ENCODE measurements at places on chromosomes 4 and X.

DNA sequence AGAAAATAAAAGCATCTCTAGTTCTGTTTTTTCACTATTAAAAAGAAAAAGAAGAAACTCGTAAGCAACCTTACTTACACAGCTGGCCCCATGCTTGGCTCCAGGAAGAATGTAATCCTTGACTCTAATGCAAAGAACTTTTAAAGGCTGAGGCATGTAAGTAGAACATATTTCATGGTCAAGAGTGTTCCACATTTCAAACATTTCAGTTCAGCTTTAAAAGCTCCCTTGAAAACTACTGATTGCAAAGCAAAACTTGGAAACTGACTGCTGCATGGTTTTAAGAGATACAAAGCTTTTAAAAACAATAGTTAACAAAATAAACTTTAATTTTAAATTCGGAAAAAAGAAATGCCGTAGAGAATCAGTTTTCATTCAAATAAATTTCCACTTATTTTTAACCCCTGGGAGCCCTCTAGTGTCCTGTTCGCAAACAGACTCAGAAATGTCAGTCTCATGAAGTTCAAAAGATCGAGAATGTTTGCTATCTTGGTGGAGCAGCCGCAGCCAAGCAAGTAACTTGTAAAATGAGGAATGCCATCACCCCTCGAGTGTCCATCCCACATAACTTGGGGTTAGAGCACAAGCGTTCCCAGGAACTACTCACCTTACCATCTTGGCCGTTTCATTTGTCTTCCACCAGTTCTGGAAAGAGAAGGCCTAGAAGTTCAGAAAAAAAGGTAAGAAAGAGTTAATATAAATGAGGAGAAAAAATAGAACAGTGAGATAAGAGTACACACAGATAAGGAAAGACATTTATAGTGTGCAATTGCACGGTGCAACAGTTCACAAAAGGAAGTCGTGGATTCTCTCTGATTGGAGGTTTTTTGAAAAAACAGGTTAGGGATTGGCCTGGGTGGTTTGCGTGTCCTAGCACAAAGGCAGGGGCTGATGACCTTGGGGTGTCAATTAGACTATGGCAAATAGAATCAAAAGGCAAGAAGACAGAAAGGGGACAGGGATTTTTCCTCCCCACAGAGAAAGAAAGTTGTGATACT lies at the start of gene GASK1B:
Gene GASK1B, minus strand, starts transcription at position 765 of the 998 bp plus-strand sequence. CDS start 1,650 bp downstream, outside the sequence.
- DNase-seq, result peak; percentile 39

DNA sequence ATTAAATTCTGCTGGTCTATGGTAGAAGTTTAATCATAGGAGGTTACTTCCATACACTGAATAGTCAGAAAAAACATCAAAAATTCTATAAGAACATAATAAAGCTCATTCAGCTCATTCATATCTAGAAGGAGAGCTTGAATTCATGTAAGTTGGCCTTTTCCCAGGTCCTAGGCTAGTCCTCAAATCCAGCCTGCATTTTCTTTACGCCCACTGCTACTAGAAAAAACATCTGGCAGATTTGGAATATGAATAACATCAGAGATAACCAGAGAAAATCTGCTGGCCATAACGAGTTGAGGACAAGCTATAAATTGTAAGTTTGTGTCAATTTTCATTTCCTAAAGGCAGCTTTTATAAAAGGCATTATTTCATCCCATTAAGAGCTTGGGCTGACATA lies 95.5 kb downstream of the MXRA5 start:
- no peak for DNase-seq

DNA sequence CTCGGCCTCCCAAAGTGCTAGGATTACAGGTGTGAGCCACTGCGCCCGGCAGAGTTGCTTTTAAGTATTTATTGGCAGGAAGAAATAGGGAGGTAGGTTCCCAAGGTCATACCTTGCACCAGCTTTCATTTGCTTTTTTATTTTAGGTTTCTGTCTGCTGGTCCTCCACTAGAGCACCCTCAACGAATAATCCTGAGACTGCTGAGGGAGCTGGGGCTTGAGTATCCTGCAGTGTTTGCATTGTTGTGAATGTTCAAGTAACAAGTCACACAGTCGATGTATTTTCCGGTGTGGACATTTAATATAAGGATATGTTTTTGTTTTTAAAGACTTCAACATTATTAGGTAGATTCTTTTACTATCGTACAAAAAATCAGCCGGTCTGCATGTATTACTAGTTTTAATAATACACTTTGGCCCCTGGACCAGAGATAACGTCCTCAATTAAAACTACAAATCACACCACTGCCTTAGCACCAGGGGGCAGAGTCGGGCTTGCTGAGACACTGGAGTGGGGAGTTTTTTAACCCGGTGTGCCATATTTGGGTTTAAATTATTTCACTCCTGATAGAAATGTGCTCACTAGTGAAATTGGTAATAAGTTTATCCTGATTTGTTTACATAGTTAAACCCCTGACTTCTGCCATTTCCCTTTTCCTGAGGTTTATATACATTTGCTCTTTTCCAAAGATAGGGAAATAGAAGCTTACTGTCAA lies 11.6 kb downstream of the SMIM20 start:
- peak; percentile 66 for DNase-seq

GRCh38 chr4:94671113-94671512 lies 86.6 kb upstream of the BMPR1B start:
- DNase-seq, result no peak

DNA sequence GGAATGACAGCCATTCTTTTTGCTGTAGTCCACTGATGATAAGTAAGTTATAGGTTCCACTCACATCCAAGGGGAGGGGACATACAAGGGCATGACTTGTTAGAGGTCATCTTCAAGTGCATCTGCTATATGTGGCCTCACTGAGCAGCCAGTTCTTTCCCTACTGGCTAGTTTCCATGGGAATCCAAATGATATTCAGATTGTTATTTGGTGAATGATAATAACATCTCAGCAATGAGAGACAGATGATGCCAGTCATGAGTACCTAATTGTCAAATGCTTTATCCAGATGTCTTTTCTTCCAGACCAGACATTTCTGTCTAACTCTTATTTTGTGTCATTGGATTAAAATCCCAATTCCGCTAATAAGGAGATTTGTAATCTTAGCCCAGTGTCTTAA lies 460.4 kb upstream of the BOD1L1 start:
- no peak for DNase-seq

- DNase-seq, result no peak
Observed at GRCh38 chr4:1730532-1731135, 9.3 kb downstream of the TACC3 start.

DNA sequence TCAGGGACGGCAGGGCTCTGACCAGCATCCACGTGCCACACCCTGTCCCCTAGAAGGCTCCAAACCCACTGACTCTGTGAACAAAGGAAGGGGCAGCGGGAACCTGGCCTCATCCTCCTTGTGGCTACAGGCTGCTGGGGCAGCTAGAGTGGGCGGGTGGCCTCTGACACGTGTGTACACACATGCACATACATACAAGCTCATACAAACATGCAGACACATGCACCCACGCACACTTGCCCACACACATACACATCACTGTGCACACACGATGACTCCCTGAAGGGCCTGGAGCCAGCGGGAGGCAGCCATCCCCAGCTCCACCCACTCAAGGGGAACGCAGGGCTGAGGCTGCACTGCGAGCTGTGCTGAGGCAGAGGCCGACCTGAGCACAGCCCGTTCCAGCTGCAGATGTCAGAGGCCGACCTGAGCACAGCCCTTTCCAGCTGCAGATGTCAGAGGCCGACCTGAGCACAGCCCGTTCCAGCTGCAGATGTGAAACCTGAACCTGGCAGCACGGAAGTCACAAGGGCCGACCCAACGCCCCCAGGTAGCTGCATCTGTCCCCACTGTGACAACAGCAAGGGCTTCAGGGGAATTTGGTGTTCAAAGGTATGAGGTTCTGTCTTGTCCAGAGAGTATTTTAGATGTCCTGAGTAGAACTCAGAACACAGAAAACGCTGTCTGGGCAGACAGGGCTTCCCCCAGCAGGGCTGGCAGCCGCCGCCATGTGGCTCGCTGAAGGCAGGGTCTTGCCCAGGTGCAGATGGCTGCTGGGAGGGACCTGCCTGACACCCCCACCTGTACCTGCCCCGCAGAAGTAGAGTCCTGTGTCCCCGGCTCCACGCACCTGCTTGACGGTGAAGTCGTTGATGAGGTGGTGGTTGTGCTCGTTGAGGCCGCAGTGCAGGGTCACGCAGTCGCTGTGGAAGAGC lies 33.5 kb downstream of the CTBP1 start:
- peak; percentile 71 for DNase-seq

- no peak for DNase-seq
Observed at GRCh38 chr4:69748173-69748572, 12.2 kb downstream of the SULT1B1 start.

GRCh38 chr4:6041800-6042199 lies 23.6 kb upstream of the C4orf50 start:
- DNase-seq, result no peak

DNA sequence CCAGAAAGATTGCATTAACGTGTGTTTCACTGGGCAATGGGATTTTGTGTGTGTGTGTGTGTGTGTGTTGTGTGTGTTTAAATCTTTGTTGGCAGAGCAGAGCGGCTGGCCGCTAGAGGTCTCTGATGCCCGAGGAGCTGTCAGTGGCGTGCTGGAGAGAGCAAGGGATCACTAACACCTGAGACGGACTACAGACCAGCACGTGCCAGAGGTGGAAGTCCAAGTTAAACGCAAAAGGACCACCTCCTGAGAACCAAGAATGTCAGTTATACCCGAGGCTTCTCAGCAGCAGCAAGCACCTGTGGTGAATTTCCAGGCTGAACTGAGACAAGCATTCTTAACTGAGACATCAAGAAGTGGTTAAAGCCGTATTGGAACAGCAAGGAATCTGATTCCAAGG lies 9.0 kb upstream of the SLC25A14 start:
- DNase-seq, result peak; percentile 49

- DNase-seq, result no peak
Observed at GRCh38 chr4:165209796-165210195, 2.4 kb downstream of the KLHL2 start.

DNA sequence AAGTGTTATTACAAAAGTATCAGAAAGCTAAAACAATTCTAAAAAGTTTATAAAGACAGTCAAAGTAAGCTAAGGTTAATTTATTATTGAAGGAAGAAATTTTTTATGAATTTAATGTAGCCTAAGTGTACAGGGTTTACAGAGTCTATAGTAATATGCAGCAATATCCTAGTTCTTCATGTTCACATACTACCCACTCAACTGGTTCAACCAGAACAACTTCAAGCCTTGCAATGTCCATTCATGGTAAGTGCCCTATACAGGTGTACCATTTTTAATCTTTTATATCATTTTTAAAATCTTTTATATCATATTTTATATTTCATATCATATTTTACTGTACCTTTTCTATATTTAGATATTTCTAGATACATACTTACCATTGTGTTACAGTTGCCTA lies 34.3 kb downstream of the COL4A5 start:
- DNase-seq, result no peak

- DNase-seq, result no peak
Observed at GRCh38 chr4:114811564-114812301, 213.1 kb downstream of the UGT8 start.

- DNase-seq, result no peak
Observed at GRCh38 chr4:102474736-102475504, 26.2 kb upstream of the NFKB1 start.

DNA sequence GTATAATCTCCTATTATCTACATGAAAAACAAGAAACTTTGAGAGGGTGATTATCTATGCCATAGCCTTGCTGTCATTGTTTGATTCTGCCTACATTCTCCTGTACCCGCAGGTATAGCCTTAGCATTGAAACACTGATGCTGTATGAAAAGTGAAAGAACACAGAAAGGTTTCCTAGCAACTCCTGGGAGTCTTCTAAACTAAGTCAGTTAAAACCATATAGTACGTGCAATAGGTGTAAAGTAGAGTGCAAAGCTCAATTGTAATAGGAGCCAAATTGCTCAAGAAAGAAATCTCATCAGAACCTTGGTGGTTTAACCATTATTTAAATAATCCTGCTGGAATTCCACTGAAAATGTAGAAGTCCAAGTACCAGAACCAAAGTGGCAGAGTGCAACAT lies 489.7 kb downstream of the PCDH10 start:
- no peak for DNase-seq

DNA sequence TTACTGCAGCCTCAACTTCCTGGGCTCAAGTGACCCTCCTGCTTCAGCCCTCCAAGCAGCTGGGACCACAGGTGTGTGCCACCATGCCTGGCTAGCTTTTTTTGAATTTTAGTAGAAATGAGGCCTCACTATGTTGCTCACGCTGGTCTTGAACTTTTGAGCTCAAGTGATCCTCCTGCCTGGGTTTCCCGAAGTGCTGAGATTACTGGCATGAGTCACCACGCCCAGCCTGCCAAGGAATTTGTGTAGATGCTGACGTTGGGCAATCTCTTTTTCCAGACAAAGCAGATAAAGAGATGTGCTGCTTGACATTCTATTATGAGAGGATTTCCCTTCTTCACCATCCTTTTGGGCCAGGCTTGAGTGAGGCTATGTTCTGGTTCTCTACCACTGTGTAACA lies 254.5 kb upstream of the RPS6KA3 start:
- DNase-seq, result no peak

- DNase-seq, result no peak
Observed at GRCh38 chr4:5066101-5066500, 14.8 kb downstream of the STK32B start.

- DNase-seq, result no peak
Observed at GRCh38 chr4:20318001-20318908, 66.5 kb downstream of the SLIT2 start.

GRCh38 chr4:157880761-157881160 lies 292.1 kb downstream of the GASK1B start:
- DNase-seq, result no peak

DNA sequence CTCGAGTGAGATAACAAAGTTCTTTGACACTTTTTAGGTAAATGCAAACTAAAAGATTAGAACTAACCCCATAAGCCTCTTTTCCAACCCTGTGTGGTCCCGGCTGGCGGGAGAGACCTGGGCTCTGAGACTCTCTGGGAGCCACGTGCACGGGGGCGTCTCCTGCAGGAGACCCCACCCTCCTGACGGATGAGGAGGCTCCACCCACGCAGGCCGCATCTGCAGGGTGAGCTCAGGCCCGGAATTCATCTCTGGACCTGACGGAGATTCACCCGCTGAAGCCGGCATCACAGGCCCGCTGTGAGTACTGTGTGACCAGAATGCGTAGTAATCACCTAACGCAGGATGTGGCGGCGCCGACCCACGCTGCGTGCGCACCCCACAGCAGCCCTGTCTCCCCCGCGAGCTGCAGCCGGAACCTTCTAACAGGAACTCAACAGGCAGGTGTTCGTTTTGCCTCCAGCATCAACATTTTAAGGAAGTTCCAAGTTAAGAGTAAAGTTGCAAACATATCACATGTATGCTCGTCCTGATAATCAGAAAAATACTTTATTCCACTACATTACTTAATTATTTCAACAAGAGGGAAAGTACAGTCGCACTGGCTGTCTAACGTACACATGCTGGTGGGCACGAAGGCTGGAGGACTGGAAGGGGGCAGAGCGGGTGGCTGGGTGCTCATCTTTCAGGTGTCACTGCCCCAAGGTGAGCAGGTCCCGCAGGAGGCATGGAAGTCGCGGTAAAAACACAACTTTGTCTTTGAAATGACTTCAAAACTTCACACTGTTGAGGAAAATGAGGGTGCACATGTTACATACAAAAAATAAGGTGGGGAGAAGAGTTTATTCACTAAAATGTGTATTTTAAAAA lies 44.5 kb downstream of the FGFRL1 start:
- peak; percentile 78 for DNase-seq

Measured in GM13976 (cell line).